Left cardiac atrium (tissue), 4 donors: ENCODE measurements at places on chromosomes 1 and 21. TPM values are rescaled to one million over a fixed set of nuclear protein-coding genes. Genes with fewer than 3 reads are reported as not detected.

- no peak for DNase-seq
These were observed 110.3 kb downstream of the KCNN3 start for GRCh38 chr1:154759793-154760192.

DNA sequence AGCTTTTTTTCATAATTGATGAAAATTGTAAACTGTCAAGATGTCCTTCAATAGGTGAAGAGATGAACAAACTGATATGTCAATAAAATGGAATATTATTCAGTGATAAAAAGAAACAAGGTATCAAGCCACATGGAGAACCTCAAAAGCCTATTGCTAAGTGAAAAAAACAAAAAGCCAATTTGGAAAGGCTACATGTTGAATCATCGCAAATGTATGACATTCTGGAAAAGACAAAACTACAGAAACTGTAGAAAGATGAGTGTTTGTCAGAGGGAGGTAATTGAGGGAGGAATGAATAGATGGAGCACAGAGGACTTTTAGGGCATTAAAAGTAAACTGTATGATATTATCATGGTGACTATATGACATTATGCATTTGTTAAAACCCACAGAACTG, 34.5 kb upstream of the USP25 start:
- no peak for DNase-seq

DNA sequence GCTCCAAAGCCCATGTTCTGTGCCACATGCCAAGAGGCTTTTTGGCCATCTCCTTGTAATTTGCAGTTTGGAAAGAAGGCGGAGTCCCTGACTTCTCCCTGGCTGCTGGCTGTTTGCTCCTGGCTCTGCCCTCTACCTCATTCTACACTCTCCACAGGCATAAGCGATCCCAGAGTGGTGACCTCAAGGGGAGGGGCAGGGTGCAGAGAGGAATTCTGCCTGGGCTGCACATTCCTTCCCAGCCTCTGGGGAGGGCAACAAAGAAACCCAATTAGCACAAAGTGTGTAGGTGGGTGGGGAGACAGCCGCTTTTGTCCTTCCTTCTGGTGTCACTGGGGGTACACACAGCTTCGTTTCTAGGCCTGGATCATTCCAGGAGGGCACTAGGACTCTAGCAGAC, 95.3 kb downstream of the HIVEP3 start:
- no peak for DNase-seq

DNA sequence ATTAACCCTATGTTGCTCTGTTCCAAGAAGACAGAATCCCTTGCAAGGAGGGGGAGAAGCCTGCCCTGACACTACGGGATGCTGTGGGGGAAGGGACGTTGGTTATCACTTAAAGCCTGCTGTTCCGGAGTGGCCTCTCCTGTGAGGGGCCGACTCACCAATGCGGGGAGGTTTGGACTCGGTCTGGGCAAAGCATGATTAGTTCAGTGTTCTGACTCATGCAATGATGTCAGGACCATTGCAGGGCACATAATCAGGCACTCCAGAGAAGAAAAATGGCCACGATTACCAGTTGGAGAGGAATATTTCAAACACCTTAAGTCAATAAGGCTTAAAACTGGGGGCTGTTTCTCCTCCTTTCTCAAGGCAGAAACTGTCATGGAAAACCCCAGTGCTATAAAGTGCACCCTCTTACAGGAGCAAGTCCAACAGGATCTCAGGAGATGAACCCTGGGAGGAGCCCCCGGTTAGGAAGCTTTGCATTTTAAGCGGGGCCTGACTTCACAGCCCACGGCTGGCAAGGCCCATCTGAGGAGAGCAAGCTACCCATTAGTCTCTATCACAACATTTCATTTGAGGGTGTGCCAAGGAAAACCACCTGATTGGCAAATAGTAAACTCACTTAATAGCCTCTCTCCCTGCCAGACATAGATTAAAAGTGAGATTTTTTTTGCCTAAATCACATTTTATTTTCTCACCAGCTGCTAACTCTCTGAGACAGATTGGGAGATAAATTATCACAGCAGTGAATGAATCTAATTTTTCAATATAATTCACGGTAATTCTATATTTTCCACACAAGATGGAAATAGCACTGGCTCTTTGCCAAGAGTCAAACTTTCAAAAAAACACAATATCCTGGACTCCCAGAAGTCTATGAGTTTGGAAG, 202.5 kb downstream of the C1orf94 start:
- no peak for DNase-seq

DNA sequence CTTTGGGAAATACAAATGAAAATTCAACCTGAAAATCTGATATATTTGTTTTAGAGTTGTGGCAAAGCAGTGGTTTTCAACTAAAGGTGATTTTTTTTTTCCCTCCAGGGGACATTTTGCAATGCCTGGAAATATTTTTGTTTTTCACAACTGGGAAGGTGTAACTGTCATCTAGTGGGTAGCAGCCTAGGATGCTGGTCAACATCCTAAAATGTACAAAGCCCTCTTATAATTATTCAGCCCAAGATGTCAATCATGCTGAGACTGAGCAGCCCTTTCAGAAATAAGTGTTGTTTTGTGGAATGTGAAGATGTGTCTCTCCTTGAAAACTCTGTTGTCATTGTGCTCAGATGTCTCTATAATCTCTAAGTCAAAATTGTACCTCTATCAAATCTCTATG, 95.2 kb upstream of the NCAM2 start:
- no peak for DNase-seq

- peak; percentile 58 for DNase-seq
These were observed 15.9 kb upstream of the BTG2 start for GRCh38 chr1:203289281-203289981.

- DNase-seq = no peak
These were observed 32.4 kb upstream of the ZSWIM5 start for GRCh38 chr1:45238846-45239245.

FCAMR gene
- not detected for total RNA-seq

EXTL1 gene
- 1.3 TPM for total RNA-seq

- DNase-seq = no peak
These were observed 6.7 kb downstream of the PFDN2 start for GRCh38 chr1:161111117-161111516.

PCAT6 gene
- total RNA-seq = 1.2 TPM

RNF186 gene
- not detected for total RNA-seq

ALX3 gene
- not detected for total RNA-seq

DNA sequence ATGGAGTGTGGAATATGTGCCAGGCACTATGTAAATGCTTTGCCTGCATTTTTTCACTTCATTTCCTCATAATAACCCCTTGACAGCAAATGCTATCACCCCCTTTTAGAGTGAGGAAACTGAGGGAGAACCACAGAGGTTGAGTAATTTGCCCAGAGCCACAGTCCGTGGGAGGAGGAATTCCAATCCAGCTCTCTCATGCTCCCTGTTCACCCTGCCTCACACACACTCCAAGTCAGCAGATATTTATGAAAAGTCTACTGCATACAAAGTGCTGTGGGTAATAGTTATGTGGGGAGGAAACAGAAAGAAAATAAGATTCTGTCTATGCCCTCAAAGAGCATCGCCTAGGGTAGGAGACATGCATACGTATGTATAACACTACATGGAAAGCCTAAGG, 30.9 kb upstream of the RBM15 start:
- DNase-seq = peak; percentile 22

RIIAD1 gene
- 3.3 TPM for total RNA-seq

DNA sequence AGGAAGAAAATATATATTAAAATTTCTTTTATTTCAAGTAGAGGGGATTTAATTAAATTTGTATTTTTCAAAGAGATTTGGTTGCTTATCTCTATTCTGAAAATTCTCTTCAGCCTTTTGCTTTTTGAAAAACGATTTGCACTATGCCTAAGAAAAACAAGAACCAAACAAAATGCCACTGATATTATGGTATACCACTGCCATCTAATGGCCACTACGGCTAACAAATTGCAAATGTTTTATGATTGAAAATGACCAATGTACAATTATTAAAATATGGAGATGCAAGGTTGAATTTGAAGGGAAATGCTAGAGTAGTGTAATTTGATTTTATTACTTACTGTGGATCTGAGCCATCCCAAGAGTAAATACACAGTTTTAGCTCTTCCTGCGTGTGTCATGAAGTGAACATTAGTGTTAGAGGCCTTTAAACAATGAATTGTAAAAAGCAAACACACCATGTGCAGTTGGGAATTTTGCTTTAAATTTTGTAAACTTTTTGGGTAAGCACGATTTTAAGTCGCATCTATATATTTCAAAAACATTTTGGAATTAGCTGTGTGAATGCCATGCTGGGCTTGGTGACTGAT, 137.4 kb upstream of the USP25 start:
- no peak for DNase-seq

S100A14 gene
- total RNA-seq = 5.8 TPM

FCRLB gene
- 0.24 TPM for total RNA-seq

DNA sequence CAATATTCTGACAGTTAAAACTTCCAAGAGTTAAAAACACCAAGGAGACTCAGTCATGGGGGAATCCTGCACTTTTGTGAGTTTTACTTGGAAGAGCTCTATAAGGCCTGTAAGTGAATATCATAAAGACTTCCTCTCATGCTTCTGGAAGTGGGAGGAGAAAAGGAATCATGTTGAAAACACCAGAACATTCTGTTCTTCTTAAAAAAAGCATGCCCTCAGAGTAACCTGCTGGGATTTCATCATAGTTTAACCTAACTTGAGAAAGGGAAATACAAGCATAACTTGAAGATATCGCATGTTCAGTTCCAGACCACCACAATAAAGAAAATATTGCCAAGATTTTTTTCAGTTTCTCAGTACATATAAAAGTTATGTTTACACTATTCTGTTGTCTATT, 51.9 kb downstream of the COL11A1 start:
- DNase-seq = no peak

TM2D1 gene
- 34.0 TPM for total RNA-seq

GRCh38 chr1:197778366-197778945, 3.2 kb upstream of the DENND1B start:
- DNase-seq = no peak

LCE1F gene
- not detected for total RNA-seq

DNA sequence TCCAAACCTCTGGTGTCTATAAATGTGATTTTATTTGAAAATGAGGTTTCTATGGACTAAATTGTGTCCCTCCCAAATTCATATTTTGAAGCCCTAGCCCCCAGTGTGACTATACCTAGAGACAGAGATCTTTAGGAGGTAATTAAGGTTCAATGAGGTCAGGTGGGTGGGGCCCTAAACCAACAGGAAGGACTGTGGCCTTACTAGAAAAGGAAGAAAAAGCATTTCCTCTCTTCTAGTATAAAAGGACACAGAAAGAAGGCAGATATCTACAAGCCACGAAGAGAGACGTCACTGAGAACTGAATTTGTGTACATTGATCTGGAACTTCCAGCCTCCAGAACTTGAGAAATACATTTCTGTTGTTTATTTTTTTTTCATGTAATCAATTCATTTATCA, 123.1 kb upstream of the RUNX1 start:
- no peak for DNase-seq

DNA sequence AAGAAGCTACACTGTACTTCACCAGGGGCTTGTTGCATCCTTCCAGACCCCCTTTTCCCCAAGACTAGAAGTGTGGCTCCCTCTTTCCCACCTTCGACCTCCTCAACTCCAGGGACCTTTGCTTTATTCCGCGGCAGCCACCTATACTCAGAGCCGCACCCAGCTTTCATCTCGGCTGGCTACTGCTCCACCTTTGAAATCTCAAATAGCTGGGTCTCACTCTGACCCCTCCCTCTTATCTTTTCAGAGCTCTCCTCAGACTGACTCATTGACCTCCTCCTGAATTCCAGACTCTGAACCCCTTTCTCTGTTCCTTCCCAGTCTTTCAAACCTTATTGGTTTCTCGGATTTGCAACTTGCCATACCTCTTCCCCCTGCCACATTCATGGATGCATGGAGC, 144.7 kb upstream of the JUN start:
- no peak for DNase-seq

DNA sequence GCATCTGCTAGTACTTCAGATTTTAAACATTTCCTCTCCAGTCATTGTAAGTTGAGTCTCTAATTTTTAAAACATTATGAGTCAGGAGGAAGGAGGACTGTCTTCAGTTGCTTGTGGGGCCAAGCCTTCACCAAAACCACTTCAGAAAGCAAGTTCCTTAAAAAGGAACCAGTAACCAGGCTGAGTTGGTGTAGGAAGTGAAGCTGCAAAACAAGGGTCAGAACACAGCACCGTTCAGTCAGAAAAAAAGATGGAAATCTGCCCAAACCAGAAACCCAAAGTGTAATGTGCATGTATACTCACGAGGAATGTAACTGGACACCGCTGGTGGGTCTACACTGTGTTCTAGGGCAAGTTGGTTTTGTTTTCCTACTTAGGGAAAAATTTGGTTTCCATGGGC, 402.1 kb downstream of the SETD4 start:
- DNase-seq = no peak

DNA sequence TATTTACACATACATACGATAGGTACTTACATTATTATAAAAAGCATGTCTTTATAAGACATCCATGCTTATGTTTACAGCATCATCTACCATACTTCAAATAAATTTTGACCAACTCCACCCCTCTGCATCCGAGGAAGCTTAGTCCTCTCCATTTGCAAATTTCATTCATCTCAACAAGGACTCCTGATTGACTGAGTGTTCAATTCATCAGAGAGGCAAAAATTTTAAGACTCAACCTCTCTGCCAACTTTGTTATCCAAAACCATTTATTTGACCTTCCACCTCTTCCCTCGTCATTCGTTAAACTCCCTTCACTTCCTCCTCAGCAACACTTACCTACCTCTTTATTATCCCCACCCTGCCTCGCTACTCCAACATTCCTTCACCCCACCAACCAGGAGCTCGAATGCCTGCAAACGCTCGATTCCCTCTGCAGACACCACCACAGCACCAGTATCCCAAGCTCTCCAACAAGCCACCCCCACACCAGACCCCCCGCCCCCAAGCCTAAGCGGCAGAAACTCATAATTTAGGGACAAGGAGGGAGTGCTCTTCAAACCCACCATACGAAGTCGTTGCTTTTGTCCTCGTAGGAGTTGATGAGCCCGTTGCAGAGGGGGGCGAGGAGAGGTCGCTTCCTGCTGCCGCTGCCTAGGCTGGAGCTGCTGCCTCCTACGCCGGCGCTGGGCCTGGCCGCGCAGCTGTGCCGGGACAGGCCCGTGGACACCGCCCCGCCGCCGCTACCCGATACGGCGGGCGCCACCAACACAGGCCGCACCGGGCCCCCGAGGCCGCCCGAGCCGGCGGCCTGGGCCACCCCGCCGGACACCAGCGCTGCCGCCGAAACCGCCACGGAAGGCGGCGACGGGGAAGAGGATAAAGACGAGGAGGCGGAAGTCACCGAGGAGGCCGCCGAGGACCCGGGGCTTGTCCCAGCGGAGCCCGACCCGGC, 803 bp downstream of the COP1 start:
- DNase-seq = peak; percentile 52
